ENCODE measurements at places on chromosomes 4 and X.

GRCh38 chrX:100410901-100411801 lies 1.1 kb upstream of the PCDH19 start:
- DNase-seq, result no peak

GRCh38 chr4:96652158-96652557 lies 812.3 kb downstream of the PDHA2 start:
- DNase-seq, result no peak

DNA sequence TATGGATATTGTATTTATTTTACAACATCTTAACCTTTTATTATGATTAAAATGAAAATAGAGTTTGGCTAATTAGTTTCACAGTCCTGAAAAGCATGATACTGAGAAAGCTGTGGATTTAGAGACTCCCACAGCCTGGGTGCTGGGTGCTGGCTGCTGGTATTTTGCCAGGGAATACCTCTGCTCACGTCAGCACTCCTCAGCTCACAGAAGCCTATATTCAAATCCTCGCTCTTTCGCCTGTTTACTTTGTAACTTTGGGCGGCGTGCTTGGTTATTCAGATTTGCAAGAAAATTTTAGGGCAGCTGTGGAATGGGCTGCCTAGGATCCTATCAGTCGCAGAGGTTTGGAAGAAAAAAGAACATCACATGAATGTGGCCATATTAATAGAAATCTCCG lies 261.8 kb downstream of the DCTD start:
- DNase-seq, result no peak

GRCh38 chrX:7254144-7254543 lies 106.2 kb upstream of the PUDP start:
- no peak for DNase-seq

GRCh38 chr4:88457307-88458103 lies 586 bp downstream of the HERC5 start:
- DNase-seq, result peak; percentile 12

- DNase-seq, result no peak
These were observed 13.8 kb downstream of the GLRA3 start for GRCh38 chr4:174815282-174815681.

All from activated T-helper 1 cell treated with anti-CD3 and anti-CD28 coated beads, Interleukin-2, amount 50 U/mL, for 16 hours (primary cell).